ENCODE measurements at places on chromosomes 7 and 10.

- DNase-seq = peak; percentile 27
Measured at GRCh38 chr7:130180571-130181262, 24.5 kb downstream of the TMEM209 start.

GRCh38 chr7:49432254-49432653, 341.2 kb upstream of the VWC2 start:
- DNase-seq = no peak

GRCh38 chr10:91367127-91367531, 43.0 kb upstream of the HECTD2 start:
- no peak for DNase-seq

DNA sequence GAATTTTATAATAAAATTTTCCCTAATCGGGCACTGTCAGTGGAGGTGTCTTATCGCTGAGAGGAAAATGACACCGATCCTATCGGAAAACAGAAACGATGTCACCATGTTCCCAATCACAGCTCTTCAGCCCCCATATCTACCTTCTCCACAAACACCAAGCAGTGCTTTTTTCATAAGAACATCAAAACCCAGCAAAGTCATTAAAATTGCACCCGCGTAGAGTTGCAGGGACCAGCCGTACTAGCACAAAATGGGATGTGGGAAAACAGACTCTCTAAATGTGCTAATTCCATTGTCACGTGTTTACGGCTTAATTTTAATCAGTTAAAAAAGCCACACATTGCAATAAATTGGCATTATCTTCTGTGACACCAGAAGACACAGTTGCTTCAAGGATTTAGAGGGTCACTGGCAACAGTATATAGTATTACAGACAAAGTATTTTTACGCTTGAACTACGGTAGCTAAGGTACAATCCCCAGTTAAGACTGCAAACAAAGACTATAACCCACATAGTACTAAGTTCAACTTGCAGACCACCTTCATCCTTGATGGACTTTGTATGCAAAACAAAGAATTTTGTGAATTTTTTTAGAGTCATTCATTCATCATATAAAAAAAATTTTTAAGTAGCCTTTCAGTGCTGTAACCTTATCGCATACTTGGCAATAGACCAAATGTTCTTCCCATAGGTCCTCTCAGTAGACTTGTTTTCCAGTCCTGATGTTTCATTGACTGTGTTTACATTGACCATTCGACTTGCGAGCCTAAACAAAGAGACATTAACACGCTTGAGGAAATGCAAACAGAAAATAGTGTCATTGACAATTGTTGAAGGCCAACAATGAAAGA, 116.0 kb downstream of the VTI1A start:
- DNase-seq = no peak

DNA sequence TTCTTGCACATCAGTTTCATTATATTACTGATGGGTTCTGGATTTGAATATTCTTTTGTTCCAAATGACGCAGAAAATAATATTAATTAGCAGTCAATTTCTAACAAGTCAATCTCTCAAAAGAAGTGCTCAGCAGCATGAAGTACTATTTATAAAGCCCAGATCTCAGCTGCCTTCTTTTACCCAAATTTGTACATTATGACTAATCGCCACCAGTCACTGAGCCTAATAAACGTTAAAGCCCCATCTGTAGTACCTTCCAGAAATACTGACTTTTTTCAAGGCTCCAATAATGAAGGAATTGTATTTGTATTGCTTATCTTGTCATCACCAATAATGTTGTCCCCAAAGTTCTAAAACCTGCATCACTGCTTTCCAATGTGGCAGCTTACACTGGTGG, 540.2 kb downstream of the PARD3 start:
- DNase-seq = no peak

DNA sequence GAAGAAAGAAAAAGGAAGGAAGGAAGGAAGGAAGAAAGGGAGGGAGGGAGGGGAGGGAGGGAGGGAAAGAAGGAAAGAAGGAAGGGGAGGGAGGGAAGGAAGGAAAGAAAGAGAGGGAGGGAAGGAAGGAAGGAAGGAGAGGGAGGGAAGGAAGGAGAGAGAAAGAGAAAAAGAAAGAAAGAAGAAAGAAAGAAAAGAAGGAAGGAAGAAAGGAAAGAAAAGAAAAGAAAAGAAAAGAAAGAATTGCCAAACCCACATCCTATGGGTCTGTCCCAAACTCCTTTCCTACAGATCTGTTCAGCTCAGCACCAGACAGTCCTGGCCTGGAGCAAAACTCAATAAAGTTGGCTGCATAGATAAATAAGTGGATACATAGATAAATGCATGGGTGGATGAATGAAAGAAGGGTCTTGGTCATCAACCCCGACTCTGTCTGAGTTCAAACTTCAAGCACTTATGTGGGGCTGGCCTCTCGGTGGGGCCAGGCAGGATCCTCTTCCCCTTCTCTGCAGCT, 17.2 kb upstream of the TLX1 start:
- no peak for DNase-seq

GRCh38 chr10:44723082-44723481, 188.1 kb upstream of the TMEM72 start:
- no peak for DNase-seq

GRCh38 chr10:14579405-14579804, 195.3 kb downstream of the FAM107B start:
- DNase-seq = no peak

Measured in stimulated activated CD8-positive, alpha-beta memory T cell treated with anti-CD3 and anti-CD28 coated beads, Interleukin-7, amount 100 ng/mL, for 48 hours (primary cell).